EL (cell line): ENCODE measurements at places on chromosomes 7 and 10.
A peak's percentile ranks its signal among the peaks of the same experiment; 100 is the strongest.

GRCh38 chr10:125248489-125248888 is 88.1 kb upstream of the CTBP2 start:
- DNase-seq, result no peak

DNA sequence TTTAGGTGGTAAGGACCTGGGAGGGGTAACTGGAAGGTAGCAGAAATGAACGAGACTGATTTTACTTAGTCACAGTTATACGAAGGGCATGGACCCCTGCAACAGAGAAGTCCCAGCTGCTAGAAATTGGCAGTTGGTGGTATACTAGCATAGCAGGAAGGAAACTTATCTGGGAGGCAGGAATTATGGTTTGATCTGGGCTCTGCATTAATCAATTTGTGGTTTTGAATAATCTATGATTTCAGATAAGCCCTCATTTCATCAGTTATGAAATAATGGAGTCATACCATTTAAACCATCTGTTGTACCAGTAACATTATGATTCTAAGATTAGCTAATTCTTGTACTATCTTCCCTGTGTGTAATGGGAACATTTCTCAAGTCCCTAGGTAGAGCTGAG is 54.0 kb upstream of the TMEM229A start:
- DNase-seq, result no peak

GRCh38 chr7:28674359-28674782 is 262.1 kb downstream of the CREB5 start:
- DNase-seq, result peak; percentile 30

DNA sequence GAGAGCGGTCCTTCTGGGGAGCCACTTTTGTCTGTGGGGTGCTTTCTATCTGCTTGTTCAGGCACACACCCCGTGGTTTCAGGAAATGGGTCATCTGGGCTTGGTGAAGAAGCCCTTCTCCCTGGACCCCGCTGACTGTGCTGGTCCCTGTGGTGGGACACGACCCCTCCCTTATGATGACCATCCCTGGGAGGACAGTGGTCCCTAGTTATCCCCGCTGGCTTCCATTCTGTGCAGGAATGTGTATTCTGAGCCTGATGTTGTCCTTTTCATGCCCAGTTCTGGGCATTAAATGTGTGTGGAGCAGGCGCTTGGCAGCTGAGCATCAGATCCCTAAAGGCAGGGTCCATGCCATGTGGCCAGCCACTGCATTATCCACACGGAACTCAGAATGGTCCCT is 71.6 kb downstream of the TCERG1L start:
- no peak for DNase-seq

GRCh38 chr7:98240961-98241673 is 10.9 kb downstream of the TECPR1 start:
- peak; percentile 31 for DNase-seq

GRCh38 chr7:36962367-36962766 is 238.1 kb upstream of the AOAH start:
- no peak for DNase-seq

- no peak for DNase-seq
These were observed 745.8 kb downstream of the CNTNAP2 start for GRCh38 chr7:146862415-146862814.

DNA sequence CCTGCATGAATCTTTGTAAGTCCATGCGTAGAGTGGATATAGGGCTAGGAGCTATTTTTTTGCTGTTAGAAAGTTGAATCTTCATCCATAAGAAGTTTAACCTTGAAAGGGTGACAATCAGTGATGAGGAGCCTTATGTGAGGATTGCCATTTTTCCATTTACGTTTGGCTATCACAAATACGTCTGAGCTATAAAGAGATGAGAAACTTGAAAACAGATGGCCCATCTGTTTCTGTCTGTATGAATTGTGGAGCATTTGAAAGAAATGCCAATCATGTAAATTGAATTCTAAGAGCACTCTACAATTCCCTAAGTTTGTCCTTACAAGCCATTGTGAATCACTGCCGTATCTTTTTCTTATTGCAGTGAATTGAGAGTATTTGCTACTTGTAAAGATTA is 169.8 kb upstream of the TEX47 start:
- no peak for DNase-seq

- DNase-seq, result peak; percentile 74
These were observed 5.5 kb downstream of the NOD1 start for GRCh38 chr7:30472784-30473775.

DNA sequence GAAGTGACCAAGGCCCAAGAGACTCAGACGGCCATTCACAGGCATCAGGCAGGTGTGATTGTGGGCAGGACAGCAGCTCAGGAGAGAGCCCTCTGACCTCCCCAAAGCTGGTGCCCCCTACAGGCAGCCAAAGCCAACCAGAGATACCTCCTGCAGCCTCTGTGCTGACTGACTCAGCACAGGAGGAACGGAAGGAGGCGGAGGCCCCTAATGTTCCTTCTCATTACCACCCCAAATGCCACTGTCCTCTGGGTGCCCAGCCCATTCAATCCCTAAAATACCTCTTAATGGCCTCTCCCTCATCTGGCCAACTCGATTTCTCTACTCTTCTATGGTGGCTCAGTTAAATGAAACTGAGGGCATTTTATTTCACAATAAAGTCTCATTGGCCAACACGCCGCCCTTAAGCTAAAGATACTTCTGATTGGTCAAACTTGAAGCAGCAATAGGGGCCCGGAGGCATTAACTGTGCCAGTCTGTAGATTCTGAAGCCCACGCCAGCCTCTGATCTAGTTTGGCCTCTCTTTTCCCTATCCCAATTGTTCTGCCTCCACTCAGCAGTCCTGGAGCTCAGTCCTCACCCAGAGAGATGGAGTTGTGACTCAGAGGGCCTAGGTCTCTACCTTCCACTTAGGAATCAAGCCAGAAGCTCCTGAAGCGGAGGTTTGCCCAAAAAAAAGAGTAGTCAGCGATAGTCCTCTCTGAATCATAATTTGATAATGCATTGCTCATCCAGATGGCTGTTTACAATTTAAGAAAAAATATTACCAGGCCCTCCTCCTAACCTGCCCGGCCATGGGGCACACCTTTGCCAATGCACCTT is 1.2 kb downstream of the CYREN start:
- DNase-seq, result peak; percentile 54

DNA sequence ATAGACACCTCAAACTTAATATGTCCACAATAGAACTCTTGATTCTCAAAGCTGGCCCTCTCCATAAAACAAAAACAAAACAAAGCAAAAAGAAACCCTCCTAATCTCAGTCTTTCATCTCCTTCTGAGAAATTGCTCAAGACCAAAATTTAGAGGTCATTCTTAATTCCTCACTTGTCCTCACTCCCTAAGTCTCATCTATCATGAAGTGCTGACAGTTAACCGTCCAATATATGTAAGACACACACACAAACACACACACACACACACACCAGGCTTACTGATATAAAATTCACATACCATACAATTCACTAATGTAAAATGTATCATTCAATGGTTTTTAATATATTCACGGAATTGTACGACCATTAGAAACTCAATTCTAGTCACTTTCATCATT is 17.0 kb upstream of the SVIL start:
- no peak for DNase-seq

GRCh38 chr7:57367171-57367570 is 82.8 kb upstream of the ZNF716 start:
- no peak for DNase-seq

DNA sequence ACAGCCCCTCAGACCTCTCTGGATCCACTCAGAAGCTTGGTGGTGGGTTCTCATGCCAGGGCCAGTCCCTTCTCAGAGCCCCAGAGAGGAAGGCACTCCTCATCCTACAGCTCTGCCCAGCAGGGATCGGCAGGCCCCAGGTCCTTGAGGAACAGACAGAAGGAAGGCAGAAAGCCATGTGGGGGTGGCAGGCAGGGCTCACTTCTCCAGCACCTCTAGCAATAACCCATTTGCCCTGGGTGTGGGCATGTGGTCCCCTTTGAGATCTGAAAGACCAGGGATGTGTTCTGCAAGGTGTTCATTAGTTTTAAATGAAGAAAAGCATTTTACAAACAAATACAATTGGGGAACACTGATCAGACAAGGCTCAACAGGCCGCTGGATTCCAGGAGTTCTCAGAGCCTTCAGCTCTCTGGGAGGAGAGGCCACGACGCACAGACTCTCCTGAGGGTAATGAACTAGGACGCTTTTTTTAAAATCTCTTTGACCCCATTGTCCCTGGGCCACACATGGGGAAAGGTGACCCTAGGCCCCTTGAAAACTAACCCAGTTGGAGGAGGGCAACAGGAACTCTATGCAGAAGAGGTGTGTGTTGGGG is 40.6 kb downstream of the LDB3 start:
- no peak for DNase-seq

- no peak for DNase-seq
These were observed 479.9 kb upstream of the AKR1E2 start for GRCh38 chr10:4345877-4346646.

- DNase-seq, result no peak
These were observed 15.4 kb downstream of the COL13A1 start for GRCh38 chr10:69817078-69817581.

DNA sequence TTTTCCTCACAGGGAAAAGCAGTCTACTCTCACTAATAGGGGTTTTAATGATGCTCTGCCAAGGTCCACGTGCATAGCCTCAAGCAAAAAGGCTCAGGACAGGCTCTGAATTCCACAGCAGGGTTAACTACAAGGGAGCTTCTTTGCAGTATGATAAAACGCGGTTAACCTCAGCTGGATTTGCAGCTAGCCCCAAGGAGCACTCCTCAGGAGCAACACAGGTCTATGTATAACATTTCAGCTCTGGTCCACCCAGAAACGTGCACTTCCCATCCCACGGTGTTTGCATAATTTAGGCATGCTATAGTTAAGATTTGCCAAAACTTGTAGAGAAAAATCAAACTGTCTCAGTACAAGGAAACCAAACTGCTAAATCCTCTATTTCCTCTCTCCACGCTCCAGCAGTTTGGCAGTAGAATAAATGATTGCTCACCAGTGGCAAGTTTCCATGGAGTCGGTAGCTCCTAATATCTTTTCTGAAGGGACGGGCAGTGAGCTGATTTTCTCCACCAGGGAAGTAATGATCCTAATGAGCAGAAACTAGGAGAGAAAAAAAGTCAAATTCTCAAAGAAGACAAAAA is 13.1 kb upstream of the ASB4 start:
- DNase-seq, result peak; percentile 50

- DNase-seq, result no peak
These were observed 95.0 kb upstream of the KIAA1217 start for GRCh38 chr10:24113901-24114300.

- peak; percentile 66 for DNase-seq
These were observed 4.8 kb upstream of the BMPER start for GRCh38 chr7:33900501-33900900.

- no peak for DNase-seq
These were observed 556.5 kb downstream of the INHBA start for GRCh38 chr7:41146429-41146828.

- peak; percentile 76 for DNase-seq
These were observed 195.7 kb upstream of the PTN start for GRCh38 chr7:137539111-137539715.

- no peak for DNase-seq
These were observed 28.2 kb downstream of the PTPRE start for GRCh38 chr10:127935071-127935561.

GRCh38 chr7:29970158-29970557 is 19.4 kb downstream of the SCRN1 start:
- no peak for DNase-seq

DNA sequence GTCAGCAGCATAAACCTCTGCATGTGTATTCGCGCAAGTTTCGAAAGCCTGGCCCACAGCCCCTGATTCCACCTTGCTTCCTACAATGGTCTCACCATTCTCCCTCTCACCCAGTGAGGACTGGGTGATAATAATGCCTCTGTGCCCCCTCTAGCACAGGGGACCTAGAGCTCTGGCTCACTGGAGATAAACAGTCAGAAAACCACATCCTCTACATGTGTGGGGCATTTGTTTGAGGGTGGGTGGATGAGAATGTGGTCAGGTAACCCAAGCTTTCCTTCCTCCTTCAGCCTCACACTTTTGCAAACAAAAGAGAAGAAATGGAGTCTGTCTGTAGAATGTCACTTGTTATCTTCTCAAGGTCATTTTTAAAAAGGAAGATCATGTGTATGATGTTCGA is 373.5 kb downstream of the KCNMA1 start:
- DNase-seq, result no peak

GRCh38 chr7:109713366-109713765 is 1143.7 kb downstream of the DNAJB9 start:
- DNase-seq, result no peak
